Putamen (tissue), 1 donor: ENCODE measurements at places on chromosomes 3 and 15.

DNA sequence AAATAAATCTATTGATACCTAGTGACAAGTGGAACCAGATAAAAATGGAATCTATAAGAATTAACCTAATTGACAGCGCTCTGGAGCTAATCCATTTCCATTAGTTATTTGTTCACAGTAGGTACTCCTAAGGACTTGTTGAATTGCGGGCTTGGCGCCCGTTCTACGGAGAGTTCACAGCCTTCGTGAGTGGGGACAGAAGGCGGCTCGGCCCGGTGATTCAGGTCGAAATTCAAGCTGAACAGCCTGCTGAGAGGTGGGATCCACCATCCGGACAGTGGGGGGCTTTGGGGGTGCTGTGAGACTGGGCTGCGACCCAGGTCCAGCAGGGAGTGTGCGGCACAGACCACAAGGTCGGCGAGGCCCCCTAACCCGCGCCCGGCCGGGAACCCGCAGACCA, 779 bp upstream of the CTNNB1 start:
- DNase-seq: peak; percentile 10

- no peak for DNase-seq
Measured at GRCh38 chr15:75181780-75182179, 19.9 kb upstream of the C15orf39 start.

- no peak for DNase-seq
Measured at GRCh38 chr3:72187131-72187530, 402.2 kb upstream of the PROK2 start.

DNA sequence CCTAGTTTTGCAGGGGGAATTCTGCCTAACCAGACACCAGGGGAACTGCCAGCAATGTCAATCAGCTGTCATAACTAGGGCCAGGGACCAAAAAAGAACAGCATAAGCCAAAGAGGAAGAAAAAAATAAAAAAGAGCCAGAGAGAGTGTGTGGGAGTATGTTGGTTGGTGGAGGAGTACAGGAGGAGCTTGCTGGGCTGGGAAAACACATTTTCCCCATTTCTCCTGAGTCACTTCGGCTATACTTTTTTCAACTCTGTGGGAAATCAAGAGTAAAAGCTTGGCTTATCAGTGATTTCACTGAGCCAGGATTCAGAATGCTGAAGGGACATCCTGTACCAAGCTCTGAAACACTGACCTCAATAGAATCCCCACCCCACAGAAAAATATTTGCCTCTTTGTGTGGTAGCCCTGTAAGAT, 144.7 kb upstream of the DPH6 start:
- DNase-seq: peak; percentile 45

DNA sequence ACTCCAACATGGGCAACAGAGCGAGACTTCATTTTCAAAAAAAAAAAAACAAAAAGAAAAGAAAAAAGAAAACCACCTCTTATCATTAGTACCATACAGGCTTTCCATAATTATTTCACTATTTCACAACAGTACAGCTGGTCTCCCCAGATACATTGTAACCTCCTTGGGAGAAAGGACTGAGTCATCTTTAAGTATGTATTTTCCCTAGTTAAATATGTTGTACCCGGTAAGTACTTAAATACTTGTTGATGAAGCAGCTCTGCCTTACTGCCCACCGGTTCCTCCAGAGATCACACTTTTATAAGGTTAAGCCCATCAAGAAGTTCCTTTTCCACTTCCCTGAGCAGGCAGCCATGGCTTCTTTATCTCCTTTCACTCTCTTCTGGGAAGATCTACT, 789.5 kb upstream of the CFAP20DC start:
- DNase-seq: no peak

DNA sequence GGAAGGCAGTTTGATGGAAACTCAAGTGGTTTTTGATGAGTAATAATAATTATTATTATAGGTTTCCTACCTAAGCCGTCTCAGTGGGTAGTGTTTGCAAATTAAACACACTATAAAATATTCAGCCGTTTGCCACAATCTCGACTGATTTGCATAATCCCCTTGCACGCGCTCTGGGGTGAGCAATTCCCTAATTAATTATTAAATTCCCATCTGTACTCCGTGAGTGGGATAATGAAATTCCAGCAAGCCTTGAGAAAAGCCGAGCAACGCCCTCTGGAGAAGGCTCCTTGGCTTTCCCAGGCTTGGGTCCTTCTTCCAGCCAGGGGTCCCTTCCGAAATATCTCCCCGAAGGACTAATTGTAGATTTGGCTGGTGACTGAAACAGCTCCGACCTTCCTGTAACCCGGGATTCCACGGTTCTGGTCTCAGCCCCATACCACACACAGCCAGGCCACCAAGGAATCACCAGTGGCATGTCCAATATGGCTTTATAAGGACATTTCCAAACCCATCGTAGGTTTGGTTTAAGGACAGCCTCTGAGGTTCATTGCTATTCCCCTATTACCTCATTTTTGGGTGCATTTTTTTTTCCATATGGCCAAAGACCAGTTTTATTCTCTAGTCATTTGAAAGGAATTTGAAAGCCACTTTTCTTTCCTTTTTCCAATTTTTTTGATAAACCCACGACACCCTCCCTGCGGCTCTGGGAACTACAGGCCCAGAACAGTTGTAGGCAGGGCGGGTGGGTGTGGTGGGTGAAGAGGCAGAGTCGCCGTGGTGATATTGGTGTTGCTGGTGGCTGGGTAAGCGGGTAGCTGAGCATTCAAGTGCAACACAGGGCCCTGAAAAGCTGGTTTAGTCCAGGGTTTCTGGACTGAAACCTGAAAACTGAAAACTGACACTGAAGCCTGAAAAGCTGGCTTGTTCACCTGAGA, 33.2 kb upstream of the RGMA start:
- no peak for DNase-seq

GRCh38 chr3:107430214-107430995, 53.2 kb downstream of the CCDC54 start:
- no peak for DNase-seq

- no peak for DNase-seq
Measured at GRCh38 chr3:118436697-118437262, 597.9 kb downstream of the IGSF11 start.

GRCh38 chr3:46266598-46266997, 24.3 kb downstream of the CCR3 start:
- DNase-seq: no peak

- DNase-seq: no peak
Measured at GRCh38 chr3:2727610-2728318, 382.4 kb downstream of the IL5RA start.
